ENCODE measurements at places on chromosomes 4 and X.

GRCh38 chrX:54992911-54993622 is 921 bp downstream of the PFKFB1 start:
- DNase-seq, result no peak

DNA sequence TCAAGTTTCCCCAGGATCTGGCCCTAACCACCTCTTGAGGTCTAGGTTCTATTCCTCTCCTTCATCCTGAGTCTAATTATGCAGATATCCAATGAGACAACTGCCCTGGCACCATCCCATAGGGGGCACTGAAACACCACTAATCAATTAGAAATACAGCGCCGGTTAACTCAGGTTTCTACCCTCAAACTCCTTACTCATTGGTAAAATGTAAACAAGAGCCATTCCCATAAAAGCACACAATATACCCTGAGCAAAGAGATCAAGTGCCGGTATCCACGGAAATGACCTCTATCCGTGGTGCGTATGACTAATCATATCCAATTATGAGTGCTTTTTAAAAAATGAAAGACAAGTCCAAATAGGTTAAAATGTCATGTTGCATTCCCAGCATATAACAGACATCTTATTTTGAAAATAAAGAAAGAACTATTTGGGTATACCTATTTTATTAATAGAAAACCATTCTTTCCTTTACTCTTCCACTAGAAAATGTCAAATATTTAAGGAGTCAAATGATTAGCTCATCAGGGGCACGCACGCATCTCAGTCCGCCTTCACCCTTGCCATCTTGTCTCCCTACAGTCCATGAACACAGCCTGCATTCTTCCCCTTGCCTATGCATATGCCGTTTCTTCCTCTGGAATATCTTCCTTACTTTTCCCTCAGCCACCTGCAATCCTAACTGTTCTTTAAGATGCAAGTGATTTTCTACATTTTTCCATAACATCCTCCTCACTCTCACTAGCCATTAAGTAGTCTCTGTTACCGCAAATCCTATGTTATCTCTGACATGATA is 141.1 kb downstream of the MAML3 start:
- peak; percentile 80 for DNase-seq

DNA sequence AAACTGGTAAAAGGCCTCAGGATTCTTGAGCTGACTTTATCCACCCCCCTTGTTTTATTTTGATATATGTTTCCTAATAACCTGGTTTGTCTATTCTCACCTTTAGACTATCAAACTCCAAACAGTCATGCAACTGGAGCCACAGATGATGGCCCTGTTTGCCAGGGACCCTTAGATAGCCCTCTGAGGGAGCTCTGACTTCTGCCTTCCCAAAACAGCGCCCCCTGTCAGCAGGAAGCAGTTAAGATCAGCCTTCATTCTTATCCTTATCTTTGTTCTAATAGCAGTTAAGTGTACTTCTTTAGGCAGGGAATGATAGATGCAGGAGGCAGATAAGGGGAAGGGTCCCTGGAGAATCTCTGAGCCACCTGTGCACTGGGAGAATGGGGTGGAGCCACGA is 27.5 kb upstream of the CXCL13 start:
- no peak for DNase-seq

- DNase-seq, result no peak
Measured at GRCh38 chr4:184344899-184345572, 127.4 kb upstream of the ENPP6 start.

DNA sequence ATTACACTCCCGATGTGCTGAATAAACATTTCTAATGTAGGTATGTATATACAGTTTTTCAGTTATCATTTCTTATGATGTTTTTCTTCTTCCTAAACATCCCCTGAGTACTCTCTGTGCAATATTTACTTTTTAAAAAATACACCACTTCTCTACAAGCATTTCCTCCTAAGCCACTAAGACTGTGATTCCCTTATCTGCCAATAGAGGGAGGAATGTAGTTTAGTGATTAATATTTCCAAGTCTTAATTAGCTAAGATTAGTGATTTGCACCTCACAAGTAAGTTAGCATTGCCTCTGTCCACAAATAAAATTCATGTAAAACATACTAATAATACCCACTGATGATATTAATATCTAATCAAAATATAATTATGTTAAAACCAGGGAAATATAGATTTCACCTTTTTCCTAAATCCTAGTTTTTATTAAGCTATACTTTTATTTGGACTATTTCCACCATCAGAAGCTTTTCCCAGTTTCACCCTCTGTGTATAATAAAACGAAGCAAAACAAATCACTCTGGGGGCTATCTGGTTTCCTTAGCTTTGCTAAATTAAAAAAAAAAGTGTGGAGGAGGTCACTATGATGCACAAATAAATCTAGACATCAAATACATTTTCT is 909.1 kb downstream of the FAT4 start:
- DNase-seq, result peak; percentile 34

DNA sequence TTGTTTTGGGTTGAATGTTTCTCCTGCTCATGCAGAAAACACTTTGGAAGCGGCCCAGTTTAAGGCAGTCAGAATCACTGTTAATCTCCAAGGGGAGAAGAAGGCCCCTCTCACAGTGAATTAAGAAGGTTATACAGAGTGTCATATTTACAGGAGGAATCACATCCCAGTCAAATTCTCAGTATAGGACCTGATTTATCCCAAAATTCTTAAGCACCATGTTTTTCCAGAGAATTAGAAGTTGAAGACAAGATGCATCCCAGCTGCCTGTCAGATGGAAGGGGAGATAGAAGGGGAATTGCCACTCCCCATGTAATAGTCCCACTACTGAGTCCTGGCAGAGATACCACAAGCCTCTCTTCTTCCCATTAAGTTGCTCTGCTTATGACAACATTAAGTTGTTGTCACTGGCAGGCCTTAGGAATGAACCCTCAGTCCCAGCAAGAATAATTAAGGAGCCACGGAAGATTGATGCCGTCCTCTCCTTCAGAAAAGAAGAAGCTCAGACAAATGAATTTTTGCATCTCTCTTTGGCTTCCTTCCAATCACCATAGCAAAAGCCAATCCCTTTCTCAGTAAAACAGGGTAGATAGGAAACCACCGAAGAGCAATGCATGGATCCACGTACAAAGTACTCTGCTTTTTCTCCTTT is 138.4 kb downstream of the LDB2 start:
- DNase-seq, result no peak

- DNase-seq, result no peak
Measured at GRCh38 chr4:3226467-3226866, 22.5 kb upstream of the MSANTD1 start.

- DNase-seq, result peak; percentile 74
Measured at GRCh38 chr4:186669159-186669731, 54.4 kb downstream of the FAT1 start.

GRCh38 chr4:133865612-133866327 is 335.8 kb downstream of the PABPC4L start:
- DNase-seq, result peak; percentile 95

- no peak for DNase-seq
Measured at GRCh38 chrX:130769835-130770234, 133.2 kb downstream of the ENOX2 start.

GRCh38 chrX:149987613-149988012 is 49.3 kb upstream of the EOLA2 start:
- DNase-seq, result no peak

DNA sequence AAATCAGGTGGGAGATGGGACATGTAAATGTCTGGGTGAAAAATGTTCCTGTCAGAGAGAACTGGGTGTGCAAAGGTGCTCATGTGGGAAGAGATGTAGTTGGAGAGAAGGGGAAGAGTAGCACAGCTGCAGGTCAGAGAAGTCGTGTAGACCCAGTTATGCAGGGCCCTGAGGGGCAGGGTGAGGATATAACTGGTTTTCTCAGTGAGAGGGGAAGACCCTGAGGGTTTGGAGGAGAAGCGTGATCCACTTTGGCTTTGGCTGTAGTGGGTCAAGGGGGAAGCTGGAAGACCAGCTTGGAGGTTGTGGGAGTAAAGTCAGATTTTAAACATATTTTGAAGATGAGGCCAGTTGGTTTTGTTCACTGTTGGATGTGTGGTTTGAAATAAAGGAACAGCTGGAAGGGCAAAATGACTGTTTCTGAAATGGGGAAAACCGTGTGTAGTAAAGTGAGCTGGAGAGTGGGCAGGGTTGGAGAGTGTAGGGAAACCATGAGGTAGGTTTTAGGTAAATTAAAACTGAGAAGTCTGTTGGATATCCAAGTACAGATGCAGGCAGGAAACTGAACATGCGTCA is 44.2 kb downstream of the NAP1L5 start:
- DNase-seq, result no peak

GRCh38 chrX:114178126-114178525 is 405.8 kb upstream of the HTR2C start:
- peak; percentile 3 for DNase-seq

DNA sequence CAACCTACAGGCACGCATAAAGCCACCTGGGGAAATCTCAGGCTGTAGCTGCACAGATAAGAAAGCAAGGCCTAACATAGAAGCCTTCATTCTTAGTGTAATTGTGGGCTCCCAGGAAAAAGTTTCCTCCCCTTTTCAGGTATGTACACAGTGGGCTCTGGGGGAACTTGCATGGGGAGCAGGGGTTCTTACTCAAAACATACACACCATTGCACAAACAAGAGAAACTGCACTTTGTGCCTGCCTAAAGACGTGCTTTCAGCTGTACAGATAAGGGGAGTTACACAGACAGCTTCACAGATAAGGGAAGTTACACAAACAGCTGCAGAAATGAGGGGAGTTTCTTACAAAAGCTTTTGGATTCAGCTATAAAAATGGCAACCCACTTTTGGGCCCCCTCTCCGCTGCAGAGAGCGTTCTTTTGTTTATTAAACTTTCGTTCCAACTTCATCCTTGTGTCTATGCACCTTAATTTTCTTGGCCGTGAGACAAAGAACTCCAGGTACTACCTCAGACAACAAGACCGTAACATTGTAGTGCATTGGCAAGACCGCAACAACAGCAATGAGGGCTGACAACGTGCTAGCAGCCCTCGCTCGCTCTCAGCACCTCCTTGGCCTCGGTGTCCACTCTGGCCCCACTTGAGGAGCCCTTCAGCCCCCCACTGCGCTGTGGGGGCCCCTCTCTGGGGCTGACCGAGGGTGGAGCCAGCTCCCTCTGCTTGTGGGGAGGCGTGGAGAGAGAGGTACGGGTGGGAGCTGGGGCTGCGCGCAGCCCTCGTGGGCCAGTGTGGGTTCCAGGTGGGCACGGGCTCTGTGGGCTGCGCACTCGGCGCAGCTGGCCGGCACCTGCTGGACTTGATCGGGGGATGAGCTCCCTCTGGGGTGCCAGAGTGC is 317.5 kb downstream of the RAPGEF2 start:
- DNase-seq, result no peak

DNA sequence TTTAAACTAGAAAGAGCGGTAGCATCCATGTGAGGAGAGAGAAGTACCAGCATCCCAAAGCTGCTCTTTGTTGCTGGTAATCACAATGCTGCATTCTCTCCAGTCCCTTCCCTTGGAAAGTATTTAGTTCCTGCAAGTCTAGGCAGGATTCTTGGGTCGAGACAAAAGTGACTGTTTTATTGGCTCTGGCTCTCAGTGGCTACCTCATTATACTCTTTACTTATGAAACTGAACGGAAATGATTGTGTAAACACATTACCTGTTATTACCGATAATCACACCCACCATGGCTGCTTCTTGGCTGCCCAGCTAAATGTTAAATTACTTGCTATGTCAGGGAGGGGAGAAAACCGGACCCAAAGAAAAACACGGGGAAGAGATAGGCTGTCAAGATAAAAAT is 26.2 kb downstream of the ATXN3L start:
- no peak for DNase-seq

DNA sequence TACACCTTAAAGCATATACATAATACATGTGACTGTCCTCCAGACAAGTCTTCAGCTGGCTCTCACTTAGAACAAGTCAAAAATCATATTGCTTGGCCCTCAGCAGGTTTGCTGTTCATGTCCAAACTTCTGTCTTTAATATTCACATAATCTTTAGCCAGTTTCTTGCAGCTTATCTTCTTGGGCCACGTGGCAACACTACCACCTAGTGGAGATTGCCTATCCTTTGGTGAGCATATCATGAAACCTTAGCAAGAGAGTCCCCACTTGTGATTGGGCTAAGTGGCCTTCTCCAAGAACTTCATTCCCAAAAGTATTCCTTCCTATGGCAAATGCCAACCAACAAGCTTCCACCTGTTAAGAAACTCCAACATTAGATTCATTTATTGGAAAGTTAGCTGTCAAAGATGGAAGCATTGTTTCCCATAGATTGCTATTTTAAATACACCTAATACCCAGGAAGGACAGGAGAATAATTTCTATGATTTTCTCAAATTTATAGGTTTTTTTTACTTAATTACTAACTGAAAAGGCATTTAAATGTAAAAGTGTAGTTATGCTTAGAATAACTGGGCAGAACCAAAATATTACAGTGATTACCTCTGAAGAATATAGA is 231.9 kb upstream of the INTU start:
- DNase-seq, result peak; percentile 83

- no peak for DNase-seq
Measured at GRCh38 chrX:12922599-12922919, 16.1 kb downstream of the TLR8 start.

- DNase-seq, result no peak
Measured at GRCh38 chr4:54101190-54102041, 1.5 kb downstream of the GSX2 start.

DNA sequence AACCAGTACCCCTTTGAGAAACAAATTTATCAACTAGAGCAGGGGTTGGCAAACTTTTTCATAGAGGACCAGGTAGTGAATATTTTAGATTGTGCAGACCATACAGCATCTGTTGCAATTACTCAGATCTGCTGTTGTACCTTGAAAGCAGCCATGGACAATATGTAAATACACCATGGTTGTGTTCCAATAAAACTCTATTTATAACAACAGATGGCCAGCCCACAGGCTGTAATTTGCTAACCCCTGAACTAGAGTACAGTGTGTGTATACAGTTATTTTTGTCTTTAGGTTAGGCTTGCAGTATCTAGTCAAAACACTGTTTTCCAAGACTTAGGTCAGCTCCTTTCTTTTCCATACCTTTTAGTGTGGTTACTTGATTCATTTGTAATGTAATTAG is 54.4 kb downstream of the PHKA1 start:
- no peak for DNase-seq

DNA sequence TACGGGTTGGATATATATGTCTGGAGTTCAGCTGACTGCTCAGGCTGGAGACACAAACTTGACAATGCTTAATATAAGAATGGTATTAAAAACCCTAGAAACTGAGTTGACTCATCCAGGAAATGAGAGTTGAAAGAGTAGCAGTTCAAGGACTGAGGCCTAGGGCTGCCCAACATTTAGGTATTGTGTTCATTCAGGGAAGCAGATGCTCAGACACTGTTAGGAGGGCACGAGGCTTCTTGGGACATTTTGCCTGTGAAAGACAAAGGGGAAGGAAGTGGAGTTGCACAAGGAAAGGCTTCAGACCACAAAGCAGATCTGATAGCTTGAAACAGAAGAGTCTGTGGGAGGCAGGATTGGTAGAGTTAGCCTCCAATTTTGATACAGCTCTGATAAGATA is 52.0 kb upstream of the HS3ST1 start:
- no peak for DNase-seq
